ENCODE measurements at places on chromosomes 7 and 10.

GRCh38 chr7:105136221-105136620 is 122.2 kb downstream of the KMT2E start:
- DNase-seq = no peak

- no peak for DNase-seq
Measured at GRCh38 chr10:52283174-52283573, 30.9 kb upstream of the DKK1 start.

DNA sequence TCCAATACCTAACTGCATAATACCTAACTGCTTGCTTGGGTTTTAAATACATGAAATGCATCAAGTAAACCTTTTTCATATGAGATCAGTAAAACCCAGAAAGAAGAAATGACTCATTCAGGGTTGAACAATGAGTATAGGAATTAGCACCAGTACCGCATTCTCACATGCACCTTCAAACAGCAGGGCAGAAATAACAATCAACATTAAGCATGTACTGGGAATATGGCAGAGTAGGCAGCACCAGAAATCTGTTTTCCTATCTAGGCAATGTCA is 850.3 kb upstream of the SORCS1 start:
- no peak for DNase-seq

- no peak for DNase-seq
Measured at GRCh38 chr7:124792002-124792401, 26.4 kb upstream of the GPR37 start.

DNA sequence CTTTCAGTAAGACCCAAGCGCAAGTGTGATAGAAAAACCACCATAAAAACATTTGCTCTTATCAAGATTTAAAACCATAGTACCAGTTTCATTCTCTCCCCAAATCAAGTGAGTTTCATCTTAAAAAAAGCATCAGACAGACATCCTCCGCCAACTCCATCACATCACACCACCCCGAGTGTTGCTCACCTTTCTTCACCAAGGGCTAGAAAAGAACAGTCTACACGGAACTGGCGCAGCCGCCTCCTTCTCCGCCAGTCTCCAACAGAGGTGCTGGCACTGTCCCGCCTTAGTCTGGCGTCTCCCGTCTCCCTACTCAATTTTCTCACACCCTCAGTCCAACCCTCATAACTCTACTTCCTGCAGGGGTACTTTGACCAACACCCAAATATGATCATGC is 46.9 kb upstream of the WIPI2 start:
- peak; percentile 50 for DNase-seq

Measured in activated CD4-positive, CD25-positive, alpha-beta regulatory T cell treated with anti-CD3 and anti-CD28 coated beads, Interleukin-2, amount 50 U/mL, for 72 hours (primary cell).